ENCODE measurements at places on chromosomes 13 and 19.
A peak's percentile ranks its signal among the peaks of the same experiment; 100 is the strongest.

- H3K27me3 ChIP-seq = no peaks in the 10 kb centered on the region
- H3K27ac ChIP-seq = no peak overlapping the region
- no peak overlapping the region for H3K4me3 ChIP-seq
- DNase-seq = no peak
- no peaks in the 10 kb centered on the region for H3K4me1 ChIP-seq
These were observed 18.4 kb upstream of the TFDP1 start for GRCh38 chr13:113566227-113566561.

- no peaks in the 10 kb centered on the region for H3K36me3 ChIP-seq
- H3K27ac ChIP-seq = no peak overlapping the region
- no peak for DNase-seq
- no peak overlapping the region for H3K4me3 ChIP-seq
- H3K27me3 ChIP-seq = no peaks in the 10 kb centered on the region
These were observed 15.7 kb downstream of the CEACAM16 start for GRCh38 chr19:44714597-44715169.

- H3K4me1 ChIP-seq = peaks cover 34% of the 10 kb centered on the region
- peak overlapping the region; percentile 96 for H3K27ac ChIP-seq
- no peaks in the 10 kb centered on the region for H3K27me3 ChIP-seq
- peak overlapping the region; percentile 98 for H3K4me3 ChIP-seq
These were observed 1.3 kb upstream of the ZNF181 start for GRCh38 chr19:34732612-34733211.

DNA sequence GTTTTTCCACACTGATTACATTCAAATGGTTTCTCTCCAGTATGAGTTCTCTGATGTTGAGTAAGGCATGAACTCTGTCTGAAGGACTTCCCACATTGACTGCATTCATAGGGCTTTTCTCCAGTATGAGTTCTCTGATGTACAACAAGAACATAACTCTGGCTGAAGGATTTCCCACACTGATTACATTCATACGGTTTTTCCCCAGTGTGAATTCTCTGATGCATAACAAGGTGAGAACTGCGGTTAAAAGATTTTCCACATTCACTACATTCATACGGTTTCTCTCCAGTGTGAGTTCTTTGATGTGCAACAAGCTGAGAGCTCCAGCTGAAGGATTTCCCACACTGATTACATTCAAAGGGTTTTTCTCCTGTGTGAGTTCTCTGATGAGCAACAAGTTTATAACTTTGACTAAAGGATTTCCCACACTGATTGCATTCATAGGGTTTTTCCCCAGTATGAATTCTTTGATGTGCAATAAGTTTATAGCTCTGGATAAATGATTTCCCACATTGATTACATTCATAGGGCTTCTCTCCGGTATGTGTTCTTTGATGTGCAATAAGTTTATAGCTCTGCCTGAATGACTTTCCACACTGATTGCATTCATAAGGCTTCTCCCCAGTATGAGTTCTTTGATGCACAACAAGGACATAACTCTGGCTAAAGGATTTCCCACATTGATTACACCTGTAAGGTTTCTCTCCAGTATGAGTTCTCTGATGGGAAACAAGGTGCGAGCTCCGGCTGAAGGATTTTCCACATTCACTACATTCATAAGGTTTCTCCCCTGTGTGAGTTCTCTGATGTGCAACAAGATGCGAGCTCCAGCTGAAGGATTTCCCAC is 23.5 kb downstream of the ZNF180 start:
- DNase-seq = no peak
- no peaks in the 10 kb centered on the region for H3K4me1 ChIP-seq
- H3K27ac ChIP-seq = no peak overlapping the region

- H3K27me3 ChIP-seq = no peaks in the 10 kb centered on the region
- peaks cover 21% of the 10 kb centered on the region for H3K4me1 ChIP-seq
- no peak overlapping the region for H3K4me3 ChIP-seq
- no peaks in the 10 kb centered on the region for H3K36me3 ChIP-seq
- no peak for DNase-seq
- peak overlapping the region; percentile 52 for H3K27ac ChIP-seq
These were observed 6.1 kb downstream of the SBNO2 start for GRCh38 chr19:1167687-1168571.

- H3K27me3 ChIP-seq = no peaks in the 10 kb centered on the region
- H3K36me3 ChIP-seq = no peaks in the 10 kb centered on the region
- no peak for DNase-seq
- H3K27ac ChIP-seq = peak overlapping the region; percentile 95
These were observed 27.5 kb downstream of the EPS15L1 start for GRCh38 chr19:16444269-16444600.

GRCh38 chr19:30288911-30289310 is 83.3 kb upstream of the ZNF536 start:
- no peaks in the 10 kb centered on the region for H3K36me3 ChIP-seq
- no peak overlapping the region for H3K4me3 ChIP-seq
- DNase-seq = no peak
- no peaks in the 10 kb centered on the region for H3K4me1 ChIP-seq
- H3K27ac ChIP-seq = no peak overlapping the region
- no peaks in the 10 kb centered on the region for H3K27me3 ChIP-seq

- H3K27ac ChIP-seq = no peak overlapping the region
- H3K4me1 ChIP-seq = peaks cover 4% of the 10 kb centered on the region
- no peak for DNase-seq
- no peaks in the 10 kb centered on the region for H3K36me3 ChIP-seq
These were observed 300.6 kb downstream of the COG6 start for GRCh38 chr13:39956036-39956435.

All from gastrocnemius medialis (tissue), 4 donors.